ENCODE measurements at places on chromosomes 3 and 15.

DNA sequence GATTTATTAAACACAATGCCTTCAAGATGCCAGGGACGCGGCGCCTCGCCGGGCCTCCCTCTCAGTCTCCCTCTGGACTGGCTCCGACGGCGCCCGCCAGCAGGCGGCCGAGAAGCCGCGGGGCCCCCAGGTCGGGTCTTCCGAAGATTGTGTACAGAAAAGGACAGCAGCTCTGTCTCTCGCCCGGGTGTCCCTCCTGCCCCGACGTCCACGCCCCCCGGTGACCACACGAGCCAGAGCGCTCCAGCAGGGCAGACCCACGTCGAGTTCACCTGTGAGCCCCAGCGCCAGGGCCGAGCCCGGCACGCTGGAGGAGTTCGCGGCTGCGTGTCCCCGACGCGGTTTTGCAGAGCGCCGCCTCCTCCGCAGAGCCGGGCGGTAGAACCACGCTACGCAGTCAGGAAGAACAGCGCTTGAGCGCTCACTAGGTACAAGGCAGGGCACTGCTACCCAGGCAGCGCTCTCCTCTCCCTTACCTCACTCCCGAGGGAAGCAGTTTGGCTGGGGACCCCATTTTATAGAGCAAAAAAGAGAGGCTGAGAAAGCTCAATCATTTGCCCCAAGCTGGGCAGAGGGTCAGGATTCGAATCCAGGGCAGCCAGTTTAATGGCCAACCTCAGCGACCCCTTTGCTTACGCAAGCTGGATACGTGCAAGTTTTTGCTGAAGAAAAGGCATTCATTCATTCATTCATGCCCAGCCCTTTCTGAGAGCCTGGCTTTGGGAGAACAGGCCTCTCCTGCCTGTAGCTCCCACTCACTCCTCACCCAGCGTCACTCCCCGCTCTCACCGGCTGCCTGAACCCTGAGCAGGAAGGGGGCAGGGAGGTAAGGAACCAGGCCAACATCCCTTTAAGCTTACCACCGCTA lies 3.0 kb upstream of the TLE3 start:
- peaks cover 43% of the 10 kb centered on the region for H3K4me1 ChIP-seq
- peaks cover 37% of the 10 kb centered on the region for H3K27me3 ChIP-seq
- H3K4me3 ChIP-seq = peak overlapping the region; percentile 68
- H3K27ac ChIP-seq = peak overlapping the region; percentile 34
- H3K36me3 ChIP-seq = peaks cover 2% of the 10 kb centered on the region

DNA sequence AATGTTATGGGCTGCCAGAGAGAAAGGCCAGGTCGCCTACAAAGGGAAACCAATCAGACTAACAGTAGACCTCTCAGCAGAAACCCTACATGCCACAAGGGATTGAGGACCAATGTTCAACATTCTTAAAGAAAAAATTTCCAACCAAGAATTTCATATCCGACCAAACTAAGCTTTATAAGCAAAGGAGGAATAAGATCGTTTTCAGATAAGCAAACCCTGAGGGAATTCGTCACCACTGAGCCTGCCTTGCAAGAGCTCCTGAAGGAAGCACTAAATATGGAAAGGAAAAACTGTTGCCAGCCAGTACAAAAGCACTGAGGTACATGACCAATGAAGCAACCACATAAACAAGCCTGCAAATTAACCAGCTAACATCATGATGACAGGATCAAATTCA lies 33.1 kb downstream of the PYGO1 start:
- peaks cover 2% of the 10 kb centered on the region for H3K36me3 ChIP-seq
- no peak overlapping the region for H3K27ac ChIP-seq
- DNase-seq = no peak
- no peaks in the 10 kb centered on the region for H3K27me3 ChIP-seq
- H3K4me1 ChIP-seq = no peaks in the 10 kb centered on the region

DNA sequence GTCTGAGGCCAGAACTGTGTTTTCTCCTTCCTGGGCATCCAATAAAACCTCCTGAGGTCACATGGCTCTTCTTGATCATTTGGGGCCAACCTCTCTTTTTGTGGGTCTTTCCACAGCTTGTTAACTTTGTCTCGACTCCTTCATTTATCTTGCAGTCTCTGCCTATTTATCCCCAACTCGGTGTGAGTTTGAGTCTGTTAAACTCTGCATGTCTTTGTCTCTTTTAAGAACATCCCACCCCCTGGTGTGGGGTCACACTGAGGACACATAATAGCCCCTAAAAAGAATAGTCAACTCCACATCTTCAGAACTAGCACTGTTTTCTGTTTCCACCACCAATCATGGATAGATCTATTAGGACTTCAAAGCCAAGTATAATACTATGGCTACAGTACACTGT lies 187.2 kb downstream of the TLE3 start:
- peaks cover 2% of the 10 kb centered on the region for H3K36me3 ChIP-seq
- H3K4me3 ChIP-seq = no peak overlapping the region
- no peaks in the 10 kb centered on the region for H3K4me1 ChIP-seq

DNA sequence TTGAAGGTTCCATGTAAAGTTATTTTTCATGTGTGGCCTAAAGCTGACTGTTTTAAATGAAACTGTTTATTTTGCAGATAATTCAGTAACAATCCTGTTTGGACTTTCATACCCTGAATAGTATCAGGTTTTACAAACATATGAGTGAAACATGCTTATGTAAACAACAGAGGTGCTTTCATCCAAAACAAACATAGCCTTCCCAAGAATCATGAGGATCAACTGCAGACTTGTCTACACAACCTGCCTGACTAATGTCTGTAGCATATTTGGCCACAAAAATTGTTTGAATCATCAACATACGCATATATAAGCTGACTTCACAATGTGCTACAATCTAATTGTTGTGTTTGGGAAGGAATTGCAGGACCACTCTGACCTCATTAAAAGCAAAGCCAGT lies 190.4 kb downstream of the DIPK2A start:
- H3K27ac ChIP-seq = no peak overlapping the region
- H3K27me3 ChIP-seq = no peaks in the 10 kb centered on the region
- no peaks in the 10 kb centered on the region for H3K36me3 ChIP-seq
- no peak overlapping the region for H3K4me3 ChIP-seq
- H3K4me1 ChIP-seq = no peaks in the 10 kb centered on the region
- DNase-seq = no peak

DNA sequence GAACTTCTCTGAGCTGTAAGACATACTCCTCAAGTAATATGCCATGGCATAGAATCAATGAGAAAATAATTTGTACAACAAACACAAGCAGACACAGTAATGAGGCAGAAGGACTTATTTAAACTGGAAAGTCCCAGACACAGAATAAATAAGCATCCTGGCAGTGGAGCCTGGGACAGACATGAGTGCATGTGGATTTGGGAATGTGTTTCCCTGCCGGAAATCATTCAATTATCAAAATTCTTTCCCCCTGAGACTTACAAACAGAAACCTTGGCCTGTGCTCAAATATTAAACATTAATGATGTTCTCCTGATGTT lies 520.1 kb downstream of the ROBO1 start:
- H3K4me3 ChIP-seq = no peak overlapping the region
- no peaks in the 10 kb centered on the region for H3K27me3 ChIP-seq
- no peak for DNase-seq
- no peak overlapping the region for H3K27ac ChIP-seq
- H3K36me3 ChIP-seq = no peaks in the 10 kb centered on the region

DNA sequence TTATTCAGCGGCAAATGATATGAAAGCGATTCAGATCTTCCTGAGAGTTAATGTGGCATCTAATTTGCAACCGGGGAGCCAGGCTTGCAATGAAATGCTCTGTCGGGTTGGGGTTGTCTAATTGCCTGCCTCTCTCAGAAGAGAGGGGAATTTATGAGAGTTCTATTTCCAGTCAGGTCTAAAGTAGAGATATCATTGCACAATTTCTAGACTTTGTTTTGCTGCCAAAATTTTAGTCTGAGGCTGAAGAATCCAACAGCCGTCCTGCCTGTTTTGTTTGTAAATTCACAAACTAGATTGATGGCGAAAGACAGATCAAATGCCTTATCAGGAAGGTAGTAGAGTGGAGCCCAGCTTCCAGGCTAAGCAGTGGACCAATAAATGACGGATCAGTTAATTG lies 610 bp downstream of the LIPC start:
- H3K27ac ChIP-seq = no peak overlapping the region
- H3K4me1 ChIP-seq = no peaks in the 10 kb centered on the region
- no peak overlapping the region for H3K4me3 ChIP-seq
- no peak for DNase-seq

GRCh38 chr3:87173071-87173470 lies 54.0 kb upstream of the CHMP2B start:
- H3K27ac ChIP-seq = no peak overlapping the region
- H3K4me1 ChIP-seq = no peaks in the 10 kb centered on the region
- H3K27me3 ChIP-seq = peaks cover 2% of the 10 kb centered on the region
- H3K4me3 ChIP-seq = no peak overlapping the region

- no peak overlapping the region for H3K27ac ChIP-seq
- no peak overlapping the region for H3K4me3 ChIP-seq
- H3K36me3 ChIP-seq = no peaks in the 10 kb centered on the region
- H3K27me3 ChIP-seq = no peaks in the 10 kb centered on the region
- no peak for DNase-seq
Observed at GRCh38 chr3:132879656-132880055, 157.4 kb upstream of the NPHP3 start.

DNA sequence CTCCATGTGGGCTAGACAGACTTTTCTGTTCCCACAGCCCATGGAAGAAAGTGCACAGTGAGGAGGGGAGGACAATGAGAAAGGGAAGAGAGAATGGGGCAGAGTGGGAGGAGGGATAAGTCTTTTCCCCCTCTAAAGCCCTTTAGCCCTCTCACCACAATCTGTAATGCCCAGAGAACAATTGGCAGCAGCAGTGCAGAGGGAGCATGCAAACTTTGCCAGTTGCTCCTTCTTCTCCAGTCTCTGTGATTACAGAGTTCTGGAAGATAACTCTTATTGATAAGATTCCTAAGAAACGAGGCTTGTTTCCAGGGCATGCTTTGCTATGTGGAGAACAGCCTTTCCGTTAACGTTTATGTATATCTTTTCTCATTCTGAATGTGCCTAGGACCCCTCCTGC lies 50.0 kb upstream of the FMN1 start:
- H3K4me1 ChIP-seq = no peaks in the 10 kb centered on the region
- no peaks in the 10 kb centered on the region for H3K36me3 ChIP-seq
- peaks cover 12% of the 10 kb centered on the region for H3K27me3 ChIP-seq
- no peak overlapping the region for H3K27ac ChIP-seq
- no peak overlapping the region for H3K4me3 ChIP-seq
- DNase-seq = no peak

DNA sequence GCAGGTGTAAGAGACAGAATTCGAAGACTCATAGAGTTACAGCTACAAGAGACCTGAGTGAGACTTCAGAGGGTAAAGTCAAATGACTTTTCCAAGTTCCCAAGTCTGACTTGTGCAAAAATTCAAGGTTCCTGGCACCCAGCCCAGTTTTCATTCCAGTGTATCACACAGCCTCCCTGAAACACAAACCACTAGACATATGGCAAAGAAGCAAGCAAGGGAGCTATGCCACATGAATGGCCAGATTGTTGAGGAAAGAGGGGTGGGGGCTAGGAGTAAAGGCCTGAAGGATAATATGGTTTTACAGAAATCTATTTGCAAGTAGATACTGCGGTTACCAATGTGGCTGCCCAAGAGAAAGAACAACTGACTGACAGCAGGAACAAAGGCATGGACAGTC lies 301.2 kb downstream of the MECOM start:
- H3K27ac ChIP-seq = no peak overlapping the region
- peaks cover 12% of the 10 kb centered on the region for H3K27me3 ChIP-seq
- DNase-seq = no peak
- H3K4me3 ChIP-seq = no peak overlapping the region
- H3K4me1 ChIP-seq = no peaks in the 10 kb centered on the region
- no peaks in the 10 kb centered on the region for H3K36me3 ChIP-seq

DNA sequence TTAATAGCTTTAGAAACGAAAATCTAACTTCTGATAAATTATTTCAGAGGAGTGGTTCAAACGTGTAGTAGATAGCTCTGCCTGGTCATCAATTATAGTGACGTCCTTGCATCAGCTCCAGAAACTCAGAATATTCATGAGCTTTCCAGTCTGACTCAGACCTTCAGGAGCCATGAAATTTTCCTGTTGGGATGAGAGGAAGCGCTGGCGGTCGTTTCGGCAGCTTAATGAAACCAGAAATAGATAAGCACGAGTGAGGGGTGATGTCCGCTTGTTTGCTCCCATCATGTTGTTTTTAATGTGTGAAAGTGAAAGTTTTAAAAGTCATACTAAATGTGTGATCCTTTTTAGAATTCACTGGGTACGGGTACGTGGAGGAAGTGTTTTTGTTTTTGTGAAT lies 141.1 kb downstream of the PGPEP1L start:
- H3K27me3 ChIP-seq = peaks cover 2% of the 10 kb centered on the region
- peak overlapping the region; percentile 89 for H3K27ac ChIP-seq
- peaks cover 21% of the 10 kb centered on the region for H3K4me1 ChIP-seq
- no peak for DNase-seq
- peak overlapping the region; percentile 82 for H3K4me3 ChIP-seq

DNA sequence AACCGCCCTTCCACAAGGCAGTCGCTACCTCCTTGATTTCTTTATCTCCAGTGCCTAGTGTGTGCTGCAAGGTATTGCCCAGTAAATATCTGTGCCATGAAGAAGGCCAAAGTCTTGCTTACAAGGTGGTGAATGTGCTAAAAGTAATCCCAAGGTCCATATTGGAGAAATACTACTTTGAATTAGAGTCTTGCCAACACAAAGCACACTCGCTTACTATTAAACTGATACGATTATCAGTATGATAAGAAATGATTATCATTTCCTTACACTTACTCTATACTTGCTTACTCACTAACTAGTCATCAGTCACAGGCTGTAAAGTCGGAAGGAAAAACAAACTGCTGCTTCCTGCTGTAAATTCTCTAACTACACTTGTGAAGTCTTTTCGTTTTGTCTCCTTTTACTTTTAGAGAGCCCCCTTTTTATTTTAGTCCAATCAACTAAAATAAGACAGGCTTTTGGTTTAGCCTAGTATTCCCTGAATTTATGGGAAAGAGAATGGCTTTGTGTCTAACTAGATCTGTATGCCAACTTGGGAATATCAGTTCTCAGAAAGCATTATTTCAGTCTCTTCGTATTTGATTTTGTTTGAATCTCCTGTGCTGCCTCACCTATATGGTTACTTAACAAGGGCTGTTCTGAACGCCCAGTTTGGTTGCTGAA lies 107.1 kb upstream of the TSC22D2 start:
- H3K27ac ChIP-seq = no peak overlapping the region
- no peak for DNase-seq
- no peak overlapping the region for H3K4me3 ChIP-seq
- H3K4me1 ChIP-seq = no peaks in the 10 kb centered on the region
- peaks cover 24% of the 10 kb centered on the region for H3K27me3 ChIP-seq

GRCh38 chr3:148773805-148774204 lies 53.8 kb upstream of the CPB1 start:
- no peak overlapping the region for H3K27ac ChIP-seq
- H3K27me3 ChIP-seq = no peaks in the 10 kb centered on the region
- DNase-seq = no peak

Measured in activated T-helper 1 cell treated with anti-CD3 and anti-CD28 coated beads, Interleukin-12 subunit alpha, Interleukin-12 subunit beta, Interleukin-2, Interleukin-4 antibody, amounts not matched to agents 30 ng/mL and 10 ng/mL and 1 ng/mL, durations not matched to agents 14 hours and 24 hours and 36 hours (primary cell).